Dorsolateral prefrontal cortex (tissue), 122 donors: ENCODE measurements at places on chromosomes 5 and 9.

- no peak for DNase-seq
These were observed 52.4 kb downstream of the USP20 start for GRCh38 chr9:129887334-129888292.

- peak; percentile 63 for DNase-seq
These were observed at the start of gene TRPM6 for GRCh38 chr9:74887041-74887980. TRPM6 (minus strand) TSS chr9:74887921; CDS start chr9:74887856, 65 bp downstream.

- DNase-seq = no peak
These were observed 13.3 kb downstream of the ALDH1B1 start for GRCh38 chr9:38405785-38406184.

DNA sequence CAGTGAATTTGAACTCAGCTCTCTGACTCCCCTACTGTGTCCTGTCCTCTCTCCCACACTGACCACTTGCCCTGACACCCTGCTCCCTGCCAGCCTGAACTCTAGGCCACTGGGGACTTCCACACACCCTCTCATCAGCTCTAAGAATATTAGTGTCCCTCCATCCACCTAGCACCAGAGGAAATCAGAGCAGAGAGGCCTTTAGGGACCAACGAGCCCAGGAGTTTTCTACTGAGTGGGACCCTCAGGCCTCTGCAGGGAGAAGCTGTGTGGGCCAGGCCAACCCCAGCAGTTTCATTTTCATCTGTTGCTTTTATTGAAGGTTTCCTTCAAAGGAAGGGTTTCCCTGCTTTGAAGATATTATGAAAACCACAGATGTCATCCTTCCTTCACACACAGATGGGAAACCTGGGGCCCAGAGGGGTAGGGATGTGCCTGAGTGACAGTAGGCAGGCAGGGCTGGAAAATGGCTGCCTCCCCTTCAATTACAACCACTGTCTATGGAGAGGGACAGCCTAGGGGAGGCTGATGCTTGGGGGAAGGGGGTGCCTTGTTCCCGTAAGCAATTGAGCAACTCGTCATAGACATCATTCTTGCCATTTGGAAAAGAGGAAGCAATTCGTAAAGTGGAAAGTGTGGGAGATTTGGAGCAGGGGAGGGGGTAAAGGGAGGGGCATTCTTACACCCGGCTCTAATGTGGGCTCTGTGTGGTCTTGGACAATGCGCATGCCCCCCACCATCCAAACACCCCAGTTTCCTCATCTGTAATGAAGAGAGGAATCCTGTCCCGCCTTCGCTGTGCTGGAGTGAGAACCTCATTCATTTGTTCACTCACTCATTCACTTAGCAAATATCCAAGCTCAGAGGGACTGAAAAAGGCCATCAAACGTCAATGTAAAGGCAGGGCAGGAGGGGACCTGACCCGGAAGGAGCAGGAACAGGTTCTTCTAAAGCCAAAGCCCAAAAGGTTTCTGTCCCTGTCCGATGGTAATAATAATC is 3.9 kb downstream of the GLIPR2 start:
- DNase-seq = no peak

GRCh38 chr9:125397736-125398135 is 136.1 kb downstream of the GAPVD1 start:
- no peak for DNase-seq

DNA sequence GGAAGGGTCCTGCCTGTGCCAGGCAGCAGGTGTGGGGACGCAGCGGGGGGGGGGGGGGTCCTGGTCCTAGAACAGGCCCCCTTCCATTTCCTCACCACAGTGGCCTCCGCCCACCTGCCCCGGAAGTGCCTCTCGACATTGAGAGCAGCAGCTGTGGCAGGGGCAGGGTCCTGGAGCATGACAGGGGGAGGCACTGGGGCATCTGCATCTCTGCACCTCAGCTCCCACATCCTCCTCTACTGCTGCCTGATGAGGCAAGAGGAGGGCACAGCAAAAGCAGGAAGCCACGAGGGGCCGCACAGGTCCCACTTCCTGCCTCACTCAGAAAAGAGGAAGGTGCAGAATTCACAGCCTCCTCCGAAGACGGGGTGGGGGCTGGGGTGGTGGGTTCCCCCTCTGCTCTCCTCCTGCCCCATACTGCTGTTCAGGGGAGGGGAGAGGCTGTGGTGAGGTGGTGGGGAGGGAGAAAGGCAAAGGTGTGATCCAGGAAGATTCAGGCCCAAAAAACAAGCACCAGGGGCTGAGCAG is 14.8 kb downstream of the AKNA start:
- DNase-seq = no peak

DNA sequence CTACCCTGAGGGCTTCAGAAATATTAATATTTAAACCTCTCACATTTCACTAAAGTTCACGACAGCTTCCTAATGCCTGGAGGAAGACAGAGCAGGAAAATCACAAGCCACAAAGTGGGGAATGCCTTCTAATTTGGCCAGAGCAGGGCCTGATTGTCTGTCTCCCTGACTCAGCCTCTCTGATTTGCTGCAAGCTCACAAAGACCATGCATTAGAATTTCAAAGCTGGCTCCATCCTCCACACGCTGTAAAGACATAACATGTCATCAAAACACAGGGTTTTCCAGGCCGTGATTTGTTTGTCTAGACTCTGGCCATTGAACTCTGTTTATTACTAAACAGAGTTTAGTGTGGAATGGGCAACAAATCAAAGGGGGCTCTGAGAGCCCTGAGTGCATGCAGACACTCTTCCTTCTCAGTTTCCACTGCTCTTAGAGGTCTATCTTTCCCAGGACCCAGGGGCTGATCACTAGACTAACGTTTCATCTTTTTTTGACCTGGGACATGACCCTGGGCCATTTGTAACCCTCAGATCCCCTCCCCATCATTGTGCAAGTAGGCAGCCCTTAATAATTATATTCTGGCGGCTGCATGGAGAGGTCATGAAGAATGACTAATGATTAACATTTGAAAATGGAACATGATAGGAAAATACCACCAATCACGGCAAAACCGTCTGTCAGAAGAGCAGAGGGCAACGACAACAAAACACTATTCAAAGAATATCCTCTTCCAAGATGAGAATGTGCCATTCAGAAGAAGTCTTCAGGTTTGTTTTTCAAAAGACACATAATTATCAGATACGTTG is 140.2 kb downstream of the ENC1 start:
- no peak for DNase-seq

GRCh38 chr5:5583832-5584231 is 161.4 kb downstream of the ICE1 start:
- no peak for DNase-seq

GRCh38 chr9:115941561-115942315 is 211.9 kb upstream of the PAPPA start:
- DNase-seq = no peak

DNA sequence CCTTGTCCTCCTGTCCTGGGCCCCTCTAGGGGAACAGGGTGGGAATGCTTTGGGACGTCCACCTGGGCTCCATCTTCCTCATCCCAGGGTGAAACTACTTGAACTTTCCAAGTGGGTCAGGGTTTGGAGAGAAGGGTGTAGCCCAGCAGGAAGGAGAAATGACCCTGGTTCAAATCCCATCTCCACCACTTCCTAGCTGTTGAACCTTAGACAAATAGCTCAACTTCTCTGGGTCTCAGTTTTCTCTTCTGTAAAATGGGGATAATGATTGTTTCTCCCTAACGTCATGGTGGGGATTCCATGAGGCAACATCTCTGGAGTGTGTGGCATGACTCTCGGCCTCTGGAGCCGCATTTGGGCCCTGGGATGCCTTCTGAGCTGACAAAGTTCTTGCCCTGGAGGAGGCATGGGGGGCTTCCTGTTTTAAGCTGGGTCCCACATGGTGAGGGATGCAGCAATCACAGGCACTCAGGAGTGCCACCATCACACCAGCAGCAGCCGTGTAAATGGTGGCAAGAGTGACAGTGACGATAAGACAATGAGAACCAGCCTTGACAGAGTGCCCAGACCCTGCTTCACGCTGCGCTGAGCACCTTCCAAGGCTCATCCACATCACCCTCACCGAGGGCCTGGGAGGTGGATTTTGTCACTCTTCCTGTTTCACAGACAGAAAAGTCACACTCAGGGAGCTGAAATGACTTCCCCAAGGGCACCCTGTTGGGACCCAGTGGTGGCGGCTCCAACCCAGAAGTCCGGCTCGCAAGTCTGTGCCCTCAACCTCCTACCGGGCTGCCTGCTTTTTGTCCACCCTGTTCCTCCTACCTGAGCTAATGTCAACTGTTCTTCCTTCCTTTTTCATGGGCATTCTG is 69.5 kb upstream of the IER5L start:
- no peak for DNase-seq

GRCh38 chr9:101421653-101422065 is 13.9 kb downstream of the ALDOB start:
- no peak for DNase-seq

DNA sequence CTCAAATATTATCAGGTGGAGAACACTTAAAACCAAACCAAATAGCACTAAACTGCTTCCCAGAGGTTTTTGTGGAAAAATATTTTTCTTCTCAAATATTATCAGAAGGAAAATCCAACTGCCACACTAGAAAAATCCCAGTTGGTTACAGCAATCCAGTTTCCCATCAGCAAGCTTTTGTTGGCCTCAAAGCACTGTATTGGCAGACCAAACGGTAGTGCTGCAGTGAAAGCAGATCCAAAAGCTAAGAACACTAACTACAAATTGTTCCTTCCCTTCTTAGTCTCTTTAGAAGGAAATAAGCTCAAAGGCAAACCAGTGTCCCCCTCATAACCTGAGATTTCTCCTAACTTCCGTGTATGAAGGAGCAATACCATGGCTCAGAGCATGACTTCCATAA is 105.3 kb downstream of the TRIM36 start:
- no peak for DNase-seq

- no peak for DNase-seq
These were observed 45.2 kb upstream of the HMCN2 start for GRCh38 chr9:130220352-130220751.

- no peak for DNase-seq
These were observed 27.7 kb downstream of the ZFAND5 start for GRCh38 chr9:72337286-72337685.

DNA sequence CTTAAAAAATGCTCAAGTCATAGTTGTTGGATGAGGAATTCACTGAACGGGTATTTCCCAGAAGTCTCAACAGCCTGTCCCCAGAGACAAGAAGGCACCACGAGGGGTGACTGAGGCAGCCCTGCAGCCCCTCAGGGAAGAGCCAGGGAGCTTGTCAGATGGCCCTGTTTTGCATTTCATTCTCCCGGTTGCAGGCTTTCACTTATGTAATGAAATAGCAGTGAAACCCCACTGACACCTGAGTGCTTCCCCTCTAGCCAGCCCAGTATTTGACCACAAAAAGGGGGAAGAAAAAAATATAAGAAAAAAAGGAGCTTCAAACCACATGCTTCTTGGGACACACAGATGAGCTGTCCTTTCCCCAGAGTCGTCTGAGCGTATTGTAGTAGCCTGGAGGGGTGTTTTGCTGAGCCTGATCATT is 75.3 kb upstream of the IL12B start:
- no peak for DNase-seq

DNA sequence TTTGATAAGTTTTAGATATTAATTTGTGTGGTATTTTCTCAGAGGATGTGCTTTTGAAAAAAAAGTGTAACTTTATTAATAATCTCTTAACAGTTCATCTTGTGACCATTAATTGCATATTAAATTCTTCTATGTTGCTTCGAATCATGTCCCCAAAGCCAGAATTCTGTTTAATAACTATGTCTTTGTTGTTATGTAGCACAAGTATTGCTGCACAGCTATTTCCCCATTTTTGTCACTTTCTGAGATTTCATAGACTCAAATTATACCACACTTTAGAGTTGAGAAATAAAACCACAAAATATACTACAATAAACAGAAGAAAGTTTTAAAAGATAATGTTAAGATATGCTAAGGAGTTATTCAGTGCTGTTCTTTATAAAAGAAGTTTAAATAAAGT is 2.8 kb downstream of the MEF2C start:
- DNase-seq = no peak

- no peak for DNase-seq
These were observed 50.6 kb downstream of the SHB start for GRCh38 chr9:38018241-38018957.

DNA sequence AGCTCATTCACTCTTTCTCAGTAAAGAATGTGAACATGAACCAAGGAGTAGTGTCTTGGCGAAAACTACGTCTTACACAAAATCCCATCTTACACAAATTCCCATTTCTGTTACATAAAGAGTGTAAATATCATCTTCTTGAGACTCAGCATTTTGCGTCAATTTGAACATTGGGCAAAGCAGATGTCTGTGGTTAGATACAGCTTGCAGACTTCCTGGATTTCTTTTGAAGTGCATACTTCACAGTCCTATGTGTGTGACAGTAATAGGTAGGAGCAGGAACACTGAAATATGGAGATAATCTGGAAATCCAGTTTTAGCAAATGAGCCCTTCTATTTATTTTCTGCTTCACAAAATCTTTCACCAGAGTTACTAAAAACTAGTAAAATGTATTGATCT is 58.8 kb downstream of the C6 start:
- no peak for DNase-seq

- no peak for DNase-seq
These were observed 34.8 kb downstream of the THBS4 start for GRCh38 chr5:80069918-80070318.

DNA sequence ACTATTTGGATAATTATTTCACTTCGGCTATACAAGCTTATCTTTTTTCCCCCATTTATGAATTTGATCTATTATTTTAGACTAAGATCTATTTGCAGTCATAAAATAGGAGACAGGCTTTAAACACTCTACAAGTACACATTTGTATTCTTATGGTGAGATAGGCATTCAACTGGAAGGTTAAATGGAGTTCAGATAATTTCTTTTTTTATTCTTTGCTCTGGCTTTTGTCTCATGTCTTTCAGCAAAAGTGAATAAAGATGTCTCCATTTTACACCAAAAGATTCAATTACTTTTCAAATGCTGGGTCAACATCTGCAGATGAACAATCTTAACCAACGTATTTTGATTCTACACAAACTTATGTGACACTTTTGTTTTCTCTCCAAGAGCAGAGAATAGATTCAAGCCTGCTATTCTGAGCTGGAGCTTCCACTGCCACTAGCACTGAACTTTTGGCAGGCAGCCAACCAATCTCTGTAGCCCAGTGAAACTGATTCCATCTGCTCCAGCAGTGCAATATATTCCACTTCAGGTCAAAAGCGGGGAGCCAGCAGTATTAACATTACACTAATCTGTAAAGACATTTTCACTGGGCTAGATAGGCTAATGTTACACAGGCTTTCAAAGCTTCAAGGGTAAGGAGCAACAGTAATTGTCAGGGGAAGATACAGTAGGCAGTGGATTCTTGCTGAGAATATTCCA is 452.0 kb upstream of the ZNF608 start:
- DNase-seq = peak; percentile 40

GRCh38 chr9:136572003-136572827 is 26.4 kb upstream of the NOTCH1 start:
- no peak for DNase-seq
